Activated CD4-positive, alpha-beta T cell treated with anti-CD3 and anti-CD28 coated beads for 36 hours (primary cell): ENCODE measurements at places on chromosomes 2 and 18.

- H3K27me3 ChIP-seq: peaks cover 6% of the 10 kb centered on the region
- H3K27ac ChIP-seq: no peak overlapping the region
- H3K4me1 ChIP-seq: no peaks in the 10 kb centered on the region
These were observed 24.1 kb upstream of the APOB start for GRCh38 chr2:21067859-21068537.

- H3K27me3 ChIP-seq: no peaks in the 10 kb centered on the region
- no peaks in the 10 kb centered on the region for H3K36me3 ChIP-seq
- no peaks in the 10 kb centered on the region for H3K4me1 ChIP-seq
- no peak overlapping the region for H3K4me3 ChIP-seq
- no peak for DNase-seq
These were observed 236.6 kb downstream of the GLI2 start for GRCh38 chr2:120972286-120972685.

- H3K27ac ChIP-seq: no peak overlapping the region
- H3K27me3 ChIP-seq: no peaks in the 10 kb centered on the region
- no peak for DNase-seq
- H3K4me1 ChIP-seq: no peaks in the 10 kb centered on the region
- no peaks in the 10 kb centered on the region for H3K36me3 ChIP-seq
- no peak overlapping the region for H3K4me3 ChIP-seq
These were observed 58.7 kb downstream of the SLC40A1 start for GRCh38 chr2:189521699-189522434.

GRCh38 chr18:9117980-9118841 is 15.7 kb downstream of the NDUFV2 start:
- no peaks in the 10 kb centered on the region for H3K27me3 ChIP-seq
- no peak for DNase-seq
- peak overlapping the region; percentile 99 for H3K27ac ChIP-seq
- peak overlapping the region; percentile 66 for H3K4me3 ChIP-seq

GRCh38 chr2:168811696-168812095 is 9.3 kb downstream of the NOSTRIN start:
- no peaks in the 10 kb centered on the region for H3K27me3 ChIP-seq
- H3K27ac ChIP-seq: no peak overlapping the region
- no peaks in the 10 kb centered on the region for H3K36me3 ChIP-seq
- no peaks in the 10 kb centered on the region for H3K4me1 ChIP-seq
- DNase-seq: no peak

GRCh38 chr2:224427471-224427870 is 25.6 kb upstream of the FAM124B start:
- no peak for DNase-seq
- peaks cover 4% of the 10 kb centered on the region for H3K27me3 ChIP-seq
- H3K4me3 ChIP-seq: no peak overlapping the region
- H3K27ac ChIP-seq: no peak overlapping the region
- H3K4me1 ChIP-seq: peaks cover 4% of the 10 kb centered on the region
- no peaks in the 10 kb centered on the region for H3K36me3 ChIP-seq

- no peaks in the 10 kb centered on the region for H3K36me3 ChIP-seq
- no peak for DNase-seq
- no peak overlapping the region for H3K27ac ChIP-seq
- no peaks in the 10 kb centered on the region for H3K4me1 ChIP-seq
These were observed 65.4 kb downstream of the PLA2R1 start for GRCh38 chr2:159996792-159997546.

- no peak overlapping the region for H3K27ac ChIP-seq
- no peaks in the 10 kb centered on the region for H3K36me3 ChIP-seq
- no peak overlapping the region for H3K4me3 ChIP-seq
- H3K4me1 ChIP-seq: no peaks in the 10 kb centered on the region
- no peak for DNase-seq
These were observed 6.5 kb downstream of the GREB1 start for GRCh38 chr2:11540148-11540995.

DNA sequence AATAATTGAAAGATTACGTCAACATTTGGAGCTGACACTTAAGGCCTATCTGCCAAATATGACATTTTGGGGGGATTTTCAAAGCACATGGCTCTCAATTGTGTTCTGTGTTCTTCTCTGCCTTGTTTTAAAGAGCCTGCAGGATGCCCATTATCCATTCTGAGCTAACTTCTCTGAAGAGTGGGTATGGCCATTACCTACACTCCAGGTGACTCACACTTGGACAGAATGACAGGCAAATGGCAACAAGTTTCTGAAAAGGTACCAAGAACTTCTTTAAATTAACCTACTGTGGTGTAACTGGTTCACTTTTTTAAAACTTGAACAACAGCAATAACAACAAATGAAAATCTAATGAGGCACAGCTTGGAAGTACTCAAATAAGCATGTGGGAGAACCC is 834.9 kb upstream of the SLC39A10 start:
- no peaks in the 10 kb centered on the region for H3K27me3 ChIP-seq
- DNase-seq: no peak
- H3K36me3 ChIP-seq: no peaks in the 10 kb centered on the region
- no peak overlapping the region for H3K27ac ChIP-seq

DNA sequence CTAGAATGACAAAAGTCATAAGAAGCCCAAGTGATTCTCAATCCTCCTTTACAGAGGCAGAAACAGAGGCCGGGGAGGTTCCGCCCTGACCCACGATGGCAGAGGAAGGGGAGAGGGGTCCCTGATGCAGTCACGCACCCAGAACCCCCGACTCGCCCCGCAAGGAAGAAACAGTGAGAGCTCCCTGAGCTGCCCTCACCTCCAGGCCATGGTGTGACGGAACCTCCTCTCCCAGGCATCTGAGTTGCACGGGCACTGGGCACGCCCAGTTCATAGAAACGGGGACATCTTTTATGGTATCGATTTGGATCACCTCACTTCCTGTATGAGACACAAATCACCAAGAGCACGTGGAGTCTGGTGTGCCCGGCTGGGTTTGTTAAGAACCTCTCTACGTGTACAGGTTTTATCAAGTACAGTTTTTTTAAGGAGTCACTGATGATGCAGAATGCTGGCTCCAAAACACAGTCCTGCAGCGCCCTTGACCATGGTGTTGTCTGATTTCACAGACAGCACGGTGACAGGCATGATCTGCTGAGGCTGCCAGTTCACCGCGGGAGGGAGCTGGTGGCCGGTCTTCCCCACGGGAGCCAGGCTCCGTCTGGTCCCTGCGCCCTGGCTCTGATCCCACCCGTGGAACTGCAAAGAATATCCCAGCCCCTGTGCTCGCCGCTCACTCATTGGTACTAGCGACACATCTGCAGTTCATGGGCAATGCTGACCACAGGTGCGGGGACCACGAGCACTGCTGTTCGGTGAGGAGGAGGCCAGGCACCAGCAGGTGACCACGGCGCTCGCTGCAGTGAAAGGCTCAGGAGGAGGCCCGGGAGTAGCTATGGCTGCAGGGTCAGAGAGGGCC is 35.6 kb downstream of the PXDN start:
- DNase-seq: no peak
- H3K27ac ChIP-seq: no peak overlapping the region
- H3K27me3 ChIP-seq: peaks cover 4% of the 10 kb centered on the region

DNA sequence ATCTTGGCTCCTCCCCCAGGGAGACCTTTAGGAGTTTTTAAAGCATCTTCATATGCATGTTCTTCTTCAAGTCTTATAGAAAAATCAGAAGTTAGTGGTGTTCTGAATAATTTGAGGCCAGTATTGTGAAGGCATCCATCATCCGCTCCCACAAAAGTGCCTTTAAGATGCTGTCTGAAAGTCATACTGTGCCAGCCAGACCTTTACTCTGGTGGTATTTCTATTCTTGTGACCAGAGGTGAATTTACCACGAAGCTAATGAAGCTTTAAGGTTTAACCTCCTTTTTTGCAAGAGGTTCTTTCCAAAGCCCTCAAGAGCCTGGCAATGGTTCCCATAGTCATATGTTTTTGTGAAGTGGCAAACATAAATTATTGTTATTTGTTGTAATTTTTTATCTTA is 54.3 kb downstream of the SLC40A1 start:
- no peak overlapping the region for H3K4me3 ChIP-seq
- DNase-seq: no peak
- no peaks in the 10 kb centered on the region for H3K27me3 ChIP-seq
- H3K27ac ChIP-seq: no peak overlapping the region

GRCh38 chr2:98568161-98568956 is 40.0 kb downstream of the COA5 start:
- H3K36me3 ChIP-seq: peaks cover 24% of the 10 kb centered on the region
- no peak overlapping the region for H3K4me3 ChIP-seq
- H3K27me3 ChIP-seq: no peaks in the 10 kb centered on the region
- H3K4me1 ChIP-seq: peaks cover 4% of the 10 kb centered on the region
- H3K27ac ChIP-seq: no peak overlapping the region

GRCh38 chr2:105576440-105577241 is 168.1 kb upstream of the NCK2 start:
- no peaks in the 10 kb centered on the region for H3K27me3 ChIP-seq
- peak overlapping the region; percentile 89 for H3K27ac ChIP-seq
- no peak for DNase-seq
- H3K4me3 ChIP-seq: no peak overlapping the region

- H3K36me3 ChIP-seq: peaks cover 3% of the 10 kb centered on the region
- H3K4me3 ChIP-seq: no peak overlapping the region
- no peak overlapping the region for H3K27ac ChIP-seq
- peaks cover 2% of the 10 kb centered on the region for H3K27me3 ChIP-seq
- no peak for DNase-seq
These were observed 23.2 kb upstream of the GORASP2 start for GRCh38 chr2:170905864-170906263.

DNA sequence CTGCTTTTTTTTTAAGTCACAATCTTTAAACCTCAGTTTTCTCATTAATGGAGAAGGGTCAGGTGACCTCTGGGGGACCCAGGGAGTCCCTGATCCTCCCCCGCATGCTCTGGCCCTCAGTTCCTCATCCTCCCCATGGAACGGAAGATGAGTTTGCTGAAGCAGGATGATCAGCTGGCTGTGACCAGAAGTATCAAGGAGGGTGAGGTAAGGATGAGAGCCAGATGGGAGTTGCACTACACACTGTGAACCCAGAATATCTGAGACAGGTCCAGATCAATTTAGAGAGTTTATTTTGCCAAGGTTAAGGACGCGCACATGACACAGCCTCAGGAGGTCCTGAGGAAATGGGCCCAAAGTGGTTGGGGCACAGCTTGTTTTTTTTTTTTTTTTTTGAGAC is 3.8 kb downstream of the CATIP start:
- H3K27ac ChIP-seq: no peak overlapping the region
- no peaks in the 10 kb centered on the region for H3K36me3 ChIP-seq
- DNase-seq: no peak
- H3K27me3 ChIP-seq: no peaks in the 10 kb centered on the region
- H3K4me3 ChIP-seq: no peak overlapping the region
